ENCODE measurements at places on chromosomes 13 and 19.

- DNase-seq: no peak
These were observed 2.9 kb downstream of the FOSB start for GRCh38 chr19:45470762-45471081.

DNA sequence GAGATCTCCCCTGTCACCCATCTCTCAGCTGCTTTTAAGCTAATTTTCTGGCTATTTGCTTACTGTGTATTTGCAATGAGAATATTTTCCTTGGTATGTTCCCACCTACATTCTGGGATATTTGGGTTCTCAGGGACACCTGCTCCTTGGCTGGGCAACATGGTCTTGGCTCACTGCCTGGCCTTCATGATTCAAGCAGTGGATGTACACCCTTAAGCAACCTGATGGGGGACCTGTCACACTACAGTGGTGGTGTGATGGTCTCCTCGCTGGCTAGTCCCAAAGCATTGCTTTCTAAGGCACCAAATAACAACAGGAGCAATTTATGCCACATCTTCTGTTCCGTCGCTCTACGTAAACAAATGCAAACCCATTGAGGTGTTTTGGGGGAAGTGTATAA lies 35.3 kb upstream of the RFC3 start:
- no peak for DNase-seq

GRCh38 chr13:40629678-40630384 lies 36.6 kb downstream of the FOXO1 start:
- no peak for DNase-seq

GRCh38 chr13:112852392-112852791 lies 116.6 kb upstream of the MCF2L start:
- DNase-seq: no peak

DNA sequence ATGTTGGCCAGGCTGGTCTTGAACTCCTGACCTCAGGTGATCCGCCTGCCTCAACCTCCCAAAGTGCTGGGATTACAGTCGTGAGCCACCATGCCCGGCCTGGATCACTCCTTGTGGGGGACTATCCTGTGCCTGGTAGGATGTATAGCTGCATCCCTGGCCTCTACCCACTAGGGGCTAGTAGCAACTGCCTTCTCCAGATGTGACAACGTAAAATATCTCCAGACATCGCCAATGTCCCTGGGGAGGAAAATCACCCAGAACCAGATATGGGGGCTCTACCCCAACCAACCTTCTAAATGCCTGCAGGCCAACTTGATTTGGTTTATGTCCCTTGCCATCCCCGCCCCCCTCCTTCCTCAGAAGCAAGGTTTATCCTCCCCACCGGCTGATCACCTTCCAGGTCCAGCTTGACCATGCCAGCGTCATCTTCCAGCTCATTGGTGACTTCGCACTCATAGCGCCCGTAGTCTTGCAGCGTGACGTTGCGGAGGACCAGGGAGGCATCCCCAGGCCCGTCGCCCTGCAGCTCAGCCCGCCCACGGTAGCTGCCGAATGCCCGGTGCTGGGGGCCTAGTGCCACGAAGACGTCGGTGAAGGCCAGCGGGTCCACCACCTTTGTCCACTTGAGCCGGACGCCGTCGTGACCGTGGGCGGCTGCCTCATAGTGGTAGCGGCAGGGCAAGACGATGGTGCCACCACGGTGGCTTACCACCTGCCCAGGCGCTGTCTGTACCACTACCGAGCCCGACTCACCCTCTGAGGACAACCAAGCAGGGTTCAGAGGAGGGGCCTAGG lies 12.5 kb downstream of the TM6SF2 start:
- DNase-seq: no peak

DNA sequence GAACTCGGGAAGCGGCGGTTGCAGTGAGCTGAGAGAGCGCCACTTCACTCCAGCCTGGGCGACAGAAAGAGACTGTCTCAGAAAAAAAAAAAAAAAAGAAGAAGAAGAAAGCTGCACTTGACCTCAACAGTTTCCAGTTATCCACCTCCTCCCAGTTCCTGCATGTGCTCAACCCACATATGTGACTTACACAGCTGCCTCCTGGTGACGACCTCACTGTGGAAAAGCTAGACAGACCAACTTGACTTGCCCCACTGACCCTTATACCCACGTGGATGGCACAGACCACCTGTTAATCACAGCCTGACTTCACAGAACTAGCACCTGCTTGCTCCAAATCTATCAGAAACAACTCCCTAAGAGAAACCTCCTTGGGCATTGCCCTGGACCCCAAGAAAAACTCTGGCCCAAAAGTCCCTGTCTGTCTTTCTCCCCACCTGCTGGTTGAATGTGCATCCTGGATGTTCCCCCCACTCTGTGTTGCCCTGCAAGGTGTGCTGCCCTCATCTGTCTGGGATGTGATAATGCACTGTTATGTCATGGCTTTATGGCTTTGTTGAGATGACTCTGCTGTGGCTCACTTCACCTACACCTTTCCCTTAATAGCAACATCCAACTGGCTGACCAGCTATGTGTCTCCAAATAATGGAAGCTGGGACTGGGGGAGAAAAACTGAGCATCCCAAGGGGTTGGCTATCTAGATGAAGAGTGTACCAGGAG lies 2.8 kb downstream of the ZNF20 start:
- DNase-seq: peak; percentile 14

DNA sequence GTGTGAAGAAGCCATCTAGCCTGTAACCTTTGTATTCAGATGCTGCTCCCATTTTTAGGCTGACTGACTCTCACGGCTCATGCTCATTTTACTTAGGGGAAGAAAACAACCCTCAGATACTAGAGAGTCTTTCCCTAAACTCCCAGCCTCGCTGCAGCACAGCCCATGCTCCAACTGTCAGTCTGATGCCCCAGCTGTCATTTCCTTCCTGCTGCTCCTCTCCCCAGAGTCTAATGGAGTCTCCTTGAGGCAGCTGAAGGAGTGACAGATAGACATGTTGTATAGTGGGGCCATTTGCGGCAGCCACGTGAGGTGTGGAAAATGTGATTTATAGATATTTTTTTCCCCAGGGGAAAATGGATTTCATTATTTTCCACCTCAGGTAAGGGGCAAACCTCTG lies 59.2 kb upstream of the OLFM4 start:
- DNase-seq: no peak

DNA sequence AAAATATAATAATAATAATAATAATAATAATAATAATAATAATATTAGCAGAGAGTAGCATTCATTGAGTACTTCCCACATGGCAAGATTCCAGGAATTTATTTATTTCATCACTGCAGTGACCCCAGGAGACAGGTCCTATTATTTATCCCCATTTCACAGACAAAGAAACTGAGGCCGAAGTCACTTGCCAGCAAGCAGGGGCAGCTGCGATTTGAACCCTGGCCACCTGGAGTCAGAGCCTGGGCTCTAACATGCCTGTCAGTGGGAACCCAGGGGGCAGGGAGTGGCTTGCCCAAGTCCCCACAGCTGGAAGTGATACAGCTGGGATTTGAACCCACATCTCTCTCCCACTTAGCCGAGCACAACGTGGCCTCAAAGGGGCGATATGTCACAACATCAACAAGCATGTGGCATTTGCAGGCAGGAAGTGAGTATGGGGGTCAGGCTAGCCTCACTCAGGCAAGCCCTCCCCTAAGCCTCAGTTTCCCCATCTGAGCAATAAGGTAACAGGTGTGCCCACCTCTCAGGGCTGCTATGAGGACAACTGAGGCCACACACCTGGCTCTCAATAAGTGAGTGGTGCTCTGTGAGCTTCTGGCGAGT lies 2.9 kb downstream of the SHFL start:
- no peak for DNase-seq

- DNase-seq: no peak
These were observed 29.0 kb upstream of the ZNF564 start for GRCh38 chr19:12580180-12580694.

DNA sequence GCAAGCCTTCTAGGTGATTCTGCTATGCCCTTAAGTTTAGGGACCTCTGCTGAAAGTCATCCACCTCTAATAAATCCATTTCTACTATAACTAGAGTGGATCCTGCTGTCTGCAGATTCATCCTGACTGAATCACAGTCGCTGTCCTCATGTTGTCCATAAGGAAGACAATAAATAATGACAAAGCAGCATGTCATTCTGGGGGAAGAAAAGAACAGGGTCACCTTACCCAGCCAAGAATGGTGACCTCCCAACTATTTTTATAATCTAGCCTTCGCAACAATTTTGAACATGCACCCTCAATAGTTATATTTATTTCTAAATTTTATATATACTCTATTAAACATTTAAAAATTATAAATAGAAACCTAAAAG lies 45.0 kb upstream of the UBE2L5 start:
- no peak for DNase-seq

DNA sequence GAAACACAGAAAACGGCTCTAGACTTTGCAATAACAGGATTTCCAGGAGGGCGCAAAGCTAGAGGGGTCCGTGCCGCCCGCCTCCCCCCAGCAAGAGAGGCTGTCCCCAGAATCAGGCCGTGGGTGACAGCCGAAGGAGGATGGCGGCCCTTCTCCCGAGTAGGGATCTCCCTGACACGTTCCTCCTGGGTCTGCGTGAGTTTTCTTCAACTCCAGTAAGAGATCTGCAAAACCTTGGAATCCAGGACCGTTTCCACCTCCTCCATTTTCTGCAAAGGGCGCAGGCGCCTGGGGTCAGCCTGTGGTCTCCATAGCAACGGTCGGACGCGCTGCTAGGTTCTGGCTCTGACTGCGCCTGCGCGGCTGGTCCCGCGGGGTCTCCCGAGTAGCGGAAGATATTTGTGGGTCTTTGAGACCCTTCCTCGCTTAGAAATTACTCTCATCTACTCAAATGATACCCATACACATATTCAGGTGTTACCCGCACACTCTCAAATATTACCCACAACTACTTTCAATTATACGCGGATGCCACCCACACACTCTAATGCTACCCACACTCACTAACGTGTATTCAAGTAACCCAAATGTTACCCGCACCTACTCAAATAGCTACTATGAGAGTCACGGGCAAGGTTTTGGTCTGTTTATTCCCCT lies 2.1 kb downstream of the PNMA8C start:
- DNase-seq: no peak

GRCh38 chr13:91375116-91375729 lies 23.2 kb upstream of the GPC5 start:
- DNase-seq: no peak

DNA sequence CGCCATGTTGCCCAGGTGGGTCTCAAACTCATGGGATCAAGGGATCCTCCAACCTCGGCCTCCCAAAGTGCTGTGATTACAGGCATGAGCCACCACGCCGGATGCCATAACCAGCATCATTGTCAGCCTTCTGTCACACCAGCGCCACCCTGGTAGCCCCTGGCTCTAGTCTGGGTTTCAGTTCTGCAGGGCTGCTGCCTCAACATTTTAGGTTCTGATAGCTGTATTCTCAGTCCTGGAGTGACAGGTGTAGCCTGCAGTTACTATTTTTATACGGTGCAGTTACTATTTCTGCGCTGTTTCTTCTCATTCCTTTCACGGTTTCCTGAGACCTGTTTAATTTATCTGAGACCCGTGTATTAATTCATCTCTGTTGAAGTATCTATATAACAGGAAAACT lies 57.1 kb downstream of the TRPM4 start:
- no peak for DNase-seq

GRCh38 chr13:51612867-51613266 lies 28.6 kb downstream of the WDFY2 start:
- DNase-seq: no peak

DNA sequence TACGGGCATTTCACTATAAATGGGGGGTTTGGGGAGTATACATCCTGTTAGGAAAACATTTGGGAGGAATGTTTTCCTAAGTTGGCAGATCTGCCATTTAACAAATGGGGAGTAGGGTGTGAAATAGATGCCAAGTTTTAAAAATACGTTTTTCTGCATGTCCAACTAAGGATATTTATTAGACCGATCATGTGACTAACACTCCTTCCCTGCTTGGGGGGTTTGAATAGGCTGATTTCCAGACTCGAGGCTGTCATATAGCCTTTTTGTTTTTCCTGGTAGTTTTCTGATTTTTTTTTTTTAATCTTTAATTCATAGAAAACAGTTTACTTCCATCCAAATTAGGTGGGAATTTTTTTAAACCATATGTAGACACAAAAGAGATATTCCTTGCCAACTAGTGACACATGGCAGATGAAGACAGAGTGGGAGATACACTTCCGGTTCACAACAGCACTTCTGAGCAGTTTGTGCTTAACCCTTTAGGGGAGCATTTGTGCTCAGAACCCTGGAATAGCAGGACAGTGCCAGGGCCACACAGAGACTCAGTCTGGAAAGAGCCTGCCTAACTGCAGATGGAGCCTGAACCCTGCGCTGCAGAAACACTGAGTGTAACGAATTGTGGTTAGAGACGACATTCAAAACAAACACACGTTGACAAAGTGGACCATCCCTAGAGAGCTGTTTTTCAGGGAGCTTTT lies 5.6 kb upstream of the GATAD2A start:
- no peak for DNase-seq

GRCh38 chr19:10113964-10114650 lies 2.6 kb downstream of the P2RY11 start:
- no peak for DNase-seq

DNA sequence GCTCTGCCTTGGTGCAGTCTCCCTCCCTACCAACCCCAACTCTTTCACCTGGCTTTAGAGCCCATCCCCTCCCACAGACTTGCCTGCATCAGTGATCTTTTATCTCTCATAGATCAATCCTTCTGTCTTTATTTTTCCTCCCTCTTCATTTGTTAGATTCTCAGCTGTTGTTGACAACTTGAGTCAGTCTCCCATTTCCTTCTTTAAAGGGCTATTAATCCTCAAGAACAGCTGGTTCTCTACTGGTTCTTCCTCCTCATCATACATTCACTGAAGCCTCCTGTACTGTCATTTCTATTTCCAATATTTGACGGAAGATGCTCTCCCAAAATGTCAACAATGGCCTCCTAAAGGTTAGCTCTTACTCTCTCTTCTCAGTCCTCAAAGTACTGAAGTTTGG lies 408.2 kb downstream of the TBC1D4 start:
- no peak for DNase-seq

GRCh38 chr13:111551204-111551820 lies 230.9 kb downstream of the TEX29 start:
- DNase-seq: no peak

- no peak for DNase-seq
These were observed at the start of gene PDE4A for GRCh38 chr19:10420444-10421239. Gene PDE4A (plus strand): TSS chr19:10420538. CDS start chr19:10420765, 227 bp downstream.

DNA sequence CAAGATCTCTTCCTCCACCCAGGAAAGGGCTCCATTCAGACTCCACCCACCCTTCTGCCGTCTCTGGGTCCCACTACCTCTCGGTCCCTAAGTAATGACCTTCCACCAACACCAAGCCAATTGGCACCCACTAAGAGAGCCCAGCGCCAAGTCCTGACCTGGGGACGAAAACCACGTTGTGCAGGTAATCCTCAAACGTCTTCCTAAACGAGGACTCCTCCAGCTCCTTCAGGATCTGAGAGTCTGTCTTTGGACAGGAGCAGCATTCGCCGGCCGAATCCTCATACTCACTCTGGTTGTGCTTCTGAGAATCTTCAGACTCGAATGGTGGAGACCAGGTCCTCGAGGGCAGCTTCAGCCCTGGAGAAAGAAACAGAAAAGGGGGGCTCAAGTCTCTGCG lies 83.1 kb downstream of the ZNF557 start:
- DNase-seq: no peak

DNA sequence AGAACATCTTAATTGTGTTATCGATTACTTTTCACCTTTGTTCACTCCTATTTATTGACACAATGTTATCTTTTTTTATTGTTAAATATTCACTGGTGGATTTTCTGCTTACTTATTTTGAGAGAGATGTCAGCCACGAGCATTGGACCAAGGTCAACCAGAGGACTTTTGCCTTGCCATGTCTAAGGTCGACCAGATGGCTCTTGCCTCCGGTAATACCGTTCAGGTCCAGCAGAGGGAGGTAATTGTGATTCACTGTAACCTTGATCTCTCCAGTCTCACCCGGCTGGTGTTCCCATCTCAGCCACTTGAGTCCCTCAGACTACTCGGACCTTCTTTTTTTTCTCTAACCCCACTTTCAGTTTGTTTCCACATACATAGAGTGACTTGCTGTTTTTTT lies 1438.1 kb downstream of the UQCRFS1 start:
- no peak for DNase-seq

All from T follicular helper cell (primary cell).